Endothelial cell of umbilical vein (primary cell): ENCODE measurements at places on chromosomes 6 and 20. TPM values are rescaled to one million over a fixed set of nuclear protein-coding genes. Genes with fewer than 3 reads are reported as not detected.

- H3K27ac ChIP-seq = no peak overlapping the region
- no peak for DNase-seq
- no peaks in the 10 kb centered on the region for H3K36me3 ChIP-seq
- no peak overlapping the region for H3K4me3 ChIP-seq
- H3K27me3 ChIP-seq = no peaks in the 10 kb centered on the region
Observed at GRCh38 chr20:21166801-21167200, 40.9 kb downstream of the KIZ start.

GRCh38 chr6:89488438-89488837 is 55.5 kb downstream of the ANKRD6 start:
- H3K27me3 ChIP-seq = no peaks in the 10 kb centered on the region
- H3K36me3 ChIP-seq = no peaks in the 10 kb centered on the region
- no peak overlapping the region for H3K4me3 ChIP-seq
- DNase-seq = no peak
- no peak overlapping the region for H3K27ac ChIP-seq

DNA sequence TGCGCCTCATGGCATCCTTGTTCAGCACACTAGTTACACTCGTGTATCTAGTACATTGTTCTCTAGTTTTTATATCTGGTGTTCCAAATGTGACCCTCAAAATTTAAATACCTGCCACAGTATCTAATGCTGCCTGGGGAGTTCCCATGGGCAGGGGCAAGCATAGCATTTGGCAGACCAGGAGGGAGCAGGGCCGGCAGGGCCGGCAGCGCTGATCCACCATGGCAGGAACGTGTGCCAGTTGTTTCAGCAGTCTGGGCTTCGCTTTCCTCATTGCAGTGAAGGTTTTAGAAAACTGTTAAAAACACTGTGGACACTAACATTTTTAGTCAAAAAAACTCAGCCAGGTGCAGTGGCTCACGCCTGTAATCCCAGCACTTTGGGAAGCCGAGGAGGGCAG is 19.2 kb downstream of the NANP start:
- H3K36me3 ChIP-seq = no peaks in the 10 kb centered on the region
- H3K4me1 ChIP-seq = no peaks in the 10 kb centered on the region
- no peak overlapping the region for H3K4me3 ChIP-seq
- H3K27me3 ChIP-seq = no peaks in the 10 kb centered on the region

GRCh38 chr6:145073811-145074210 is 661.5 kb downstream of the EPM2A start:
- no peak overlapping the region for H3K4me3 ChIP-seq
- no peak for DNase-seq
- no peaks in the 10 kb centered on the region for H3K4me1 ChIP-seq
- H3K36me3 ChIP-seq = no peaks in the 10 kb centered on the region

DNA sequence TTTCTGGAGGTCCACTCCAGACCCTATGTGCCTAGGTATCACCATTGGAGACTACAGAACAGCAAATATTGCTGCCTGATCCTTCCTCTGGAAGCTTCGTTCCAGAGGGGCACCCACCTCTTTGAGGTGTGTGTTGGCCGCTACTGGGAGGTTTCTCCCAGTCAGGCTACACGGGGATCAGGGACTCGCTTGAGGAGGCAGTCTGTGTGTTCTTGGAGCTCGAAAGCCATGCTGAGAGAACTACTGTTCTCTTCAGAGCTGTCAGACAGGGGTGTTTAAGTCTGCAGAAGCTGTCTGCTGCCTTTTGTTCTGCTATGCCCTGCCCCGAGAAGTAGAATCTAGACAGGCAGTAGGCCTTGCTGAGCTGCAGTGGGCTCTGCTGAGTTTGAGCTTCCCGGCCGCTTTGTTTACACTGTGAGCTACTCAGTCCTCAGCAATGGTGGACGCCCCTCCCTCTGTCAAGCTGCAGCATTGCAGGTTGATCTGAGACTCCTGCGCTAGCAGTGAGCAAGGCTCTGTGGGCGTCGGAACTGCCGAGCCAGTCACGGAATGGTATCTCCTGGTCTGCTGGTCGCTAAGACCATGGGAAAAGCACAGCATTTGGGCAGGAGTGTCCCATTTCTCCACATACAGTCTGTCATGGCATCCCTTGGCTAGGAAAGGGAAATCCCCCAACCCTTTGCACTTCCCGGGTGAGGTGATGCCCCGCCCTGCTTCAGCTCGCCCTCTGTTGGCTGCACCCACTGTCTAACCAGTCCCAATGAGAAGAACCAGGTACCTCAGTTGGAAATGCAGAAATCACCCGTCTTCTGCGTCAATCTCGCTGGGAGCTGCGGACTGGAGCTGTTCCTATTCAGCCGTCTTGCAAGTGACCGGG is 32.5 kb upstream of the ASCC3 start:
- no peaks in the 10 kb centered on the region for H3K36me3 ChIP-seq
- no peak overlapping the region for H3K4me3 ChIP-seq
- no peak overlapping the region for H3K27ac ChIP-seq
- no peaks in the 10 kb centered on the region for H3K27me3 ChIP-seq

DNA sequence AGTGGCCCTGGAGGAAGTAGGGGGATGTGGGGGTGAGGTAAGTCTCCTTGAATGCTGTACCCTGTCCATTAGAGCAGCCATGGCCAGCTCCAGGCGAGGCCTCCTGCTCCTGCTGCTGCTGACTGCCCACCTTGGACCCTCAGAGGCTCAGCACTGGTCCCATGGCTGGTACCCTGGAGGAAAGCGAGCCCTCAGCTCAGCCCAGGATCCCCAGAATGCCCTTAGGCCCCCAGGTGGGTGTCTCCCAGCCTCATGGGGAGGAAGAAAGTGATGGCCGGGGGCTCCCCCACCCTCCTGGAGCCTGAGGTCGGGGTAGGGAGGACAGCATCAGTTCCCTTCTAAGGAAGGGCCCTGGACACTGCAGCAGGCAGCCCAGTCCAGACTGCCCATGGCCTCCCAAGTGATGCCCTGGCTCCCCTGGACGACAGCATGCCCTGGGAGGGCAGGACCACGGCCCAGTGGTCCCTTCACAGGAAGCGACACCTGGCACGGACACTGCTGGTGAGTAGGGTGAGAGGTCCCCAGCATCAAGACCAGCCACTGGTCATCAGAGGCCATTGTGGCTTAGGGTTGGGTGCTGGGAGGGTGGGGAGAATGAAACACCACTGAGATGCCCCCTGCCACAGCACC is 1.0 kb downstream of the GNRH2 start:
- peaks cover 13% of the 10 kb centered on the region for H3K4me1 ChIP-seq
- no peak overlapping the region for H3K27ac ChIP-seq
- H3K36me3 ChIP-seq = peaks cover 20% of the 10 kb centered on the region
- H3K27me3 ChIP-seq = no peaks in the 10 kb centered on the region

- no peak overlapping the region for H3K27ac ChIP-seq
- no peak overlapping the region for H3K4me3 ChIP-seq
- no peaks in the 10 kb centered on the region for H3K27me3 ChIP-seq
- no peak for DNase-seq
Observed at GRCh38 chr20:63501818-63502670, 3.2 kb upstream of the EEF1A2 start.

- H3K27ac ChIP-seq = no peak overlapping the region
- peak; percentile 70 for DNase-seq
- H3K4me1 ChIP-seq = peaks cover 14% of the 10 kb centered on the region
- no peaks in the 10 kb centered on the region for H3K36me3 ChIP-seq
- no peak overlapping the region for H3K4me3 ChIP-seq
Observed at GRCh38 chr6:4941782-4942672, 61.8 kb downstream of the RPP40 start.

DNA sequence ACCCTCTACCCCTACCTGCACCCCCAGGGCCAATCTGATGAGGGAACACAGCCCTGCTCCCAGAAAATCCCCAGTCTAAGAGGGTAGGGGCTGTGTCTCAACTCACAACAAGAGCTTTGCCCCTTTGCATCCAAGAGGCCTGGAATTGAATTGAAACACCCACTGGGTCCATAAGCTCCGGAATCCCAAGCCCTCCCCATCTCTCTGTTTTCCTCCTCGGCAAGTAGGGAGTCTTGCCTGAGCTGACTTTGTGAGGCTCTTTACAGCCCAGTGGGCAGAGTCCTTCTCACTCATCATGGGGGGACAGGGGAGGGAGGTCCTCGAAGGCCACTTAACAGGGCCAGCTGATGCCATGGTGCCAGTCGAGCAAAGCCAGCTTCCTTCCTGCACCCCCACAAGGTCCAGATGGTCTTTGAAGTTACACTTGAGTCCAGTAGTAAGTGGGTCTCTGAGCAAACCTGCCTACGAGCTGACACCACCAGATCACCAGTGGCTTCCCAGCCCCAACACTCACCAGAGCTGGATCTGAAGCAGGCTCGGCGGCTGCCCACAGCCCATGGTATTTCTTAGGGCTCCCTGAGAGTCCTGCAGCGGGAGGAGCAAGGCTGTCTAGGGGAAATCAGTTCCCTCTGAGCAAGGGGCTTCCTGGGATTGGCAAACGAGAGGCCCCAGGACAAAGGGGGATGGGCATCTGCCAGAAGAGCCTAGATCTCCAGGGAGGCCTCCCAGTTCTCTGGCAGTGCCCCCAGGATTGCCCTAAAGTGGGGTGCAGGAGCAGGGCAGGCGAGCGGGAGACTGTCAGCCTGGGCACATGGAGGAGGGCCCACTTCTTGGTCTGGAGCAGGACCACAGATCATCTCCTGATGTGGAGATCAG is 144.5 kb downstream of the VEGFA start:
- H3K27ac ChIP-seq = no peak overlapping the region
- no peak for DNase-seq
- H3K4me3 ChIP-seq = no peak overlapping the region
- H3K36me3 ChIP-seq = no peaks in the 10 kb centered on the region

ZNF165 gene
- 0.27 and 0.30 TPM in 2 replicates for total RNA-seq

DNA sequence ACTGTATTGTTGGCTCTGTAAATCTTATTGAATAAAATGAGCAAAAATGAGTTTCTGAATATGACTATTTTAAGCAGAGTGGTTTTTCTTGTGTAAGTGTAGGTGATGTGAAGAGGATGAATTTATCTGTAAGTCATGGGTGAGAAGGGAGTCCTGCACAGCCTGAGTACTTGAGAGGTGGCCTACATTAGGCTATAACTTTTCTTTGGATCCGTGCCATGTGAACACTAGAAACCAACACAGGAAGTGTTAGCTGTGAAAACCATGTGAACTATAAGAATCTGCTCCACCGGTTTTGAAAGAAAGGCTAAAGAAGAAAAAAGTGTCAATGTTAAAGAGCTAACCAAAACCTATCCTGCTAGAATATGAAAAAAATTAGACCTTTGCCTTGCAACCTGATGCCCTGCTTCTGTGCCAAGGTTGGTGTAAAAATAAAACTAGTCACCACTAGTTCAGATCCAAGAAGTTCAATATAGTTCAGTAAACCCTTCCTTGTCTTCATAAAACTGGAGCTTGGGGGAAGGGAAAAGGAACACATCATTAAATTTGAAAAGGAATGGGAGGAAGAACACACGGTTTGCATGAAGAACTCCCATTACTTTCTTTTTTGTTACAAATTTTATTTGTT is 21.3 kb downstream of the PLCB1 start:
- H3K4me1 ChIP-seq = peaks cover 90% of the 10 kb centered on the region
- no peaks in the 10 kb centered on the region for H3K27me3 ChIP-seq
- peak overlapping the region; percentile 71 for H3K27ac ChIP-seq
- H3K4me3 ChIP-seq = peak overlapping the region; percentile 5

DNA sequence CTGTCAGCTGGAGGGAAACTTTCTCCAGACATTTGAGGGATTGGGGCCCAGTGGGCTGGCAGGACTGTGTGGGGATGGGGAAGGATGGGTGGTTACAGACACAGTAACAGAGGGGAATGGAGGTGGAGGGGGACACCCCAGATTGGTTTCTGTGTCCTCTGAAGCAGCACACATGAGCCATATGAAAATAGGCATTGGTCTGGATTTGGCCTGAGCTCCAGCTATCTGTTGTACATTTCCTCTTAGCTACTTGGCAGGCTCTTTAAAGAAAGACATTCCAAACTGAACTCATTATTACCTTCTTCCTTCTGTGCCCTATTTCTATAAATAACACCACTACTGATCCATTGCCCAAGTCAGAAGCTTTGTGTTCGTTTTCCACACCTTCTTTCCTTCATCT is 72.0 kb upstream of the PRL start:
- no peaks in the 10 kb centered on the region for H3K27me3 ChIP-seq
- peaks cover 4% of the 10 kb centered on the region for H3K4me1 ChIP-seq
- no peak overlapping the region for H3K27ac ChIP-seq
- peak; percentile 41 for DNase-seq
- no peaks in the 10 kb centered on the region for H3K36me3 ChIP-seq
- H3K4me3 ChIP-seq = no peak overlapping the region

GRCh38 chr20:37670351-37670791 is 23.5 kb upstream of the CTNNBL1 start:
- H3K4me3 ChIP-seq = no peak overlapping the region
- no peaks in the 10 kb centered on the region for H3K36me3 ChIP-seq
- peaks cover 27% of the 10 kb centered on the region for H3K27me3 ChIP-seq
- H3K27ac ChIP-seq = no peak overlapping the region
- no peaks in the 10 kb centered on the region for H3K4me1 ChIP-seq

MAS1L gene
- total RNA-seq = not detected in 2 replicates

GRCh38 chr6:38185752-38186151 is 366.2 kb downstream of the ZFAND3 start:
- no peak overlapping the region for H3K27ac ChIP-seq
- no peak for DNase-seq
- no peaks in the 10 kb centered on the region for H3K27me3 ChIP-seq

DNA sequence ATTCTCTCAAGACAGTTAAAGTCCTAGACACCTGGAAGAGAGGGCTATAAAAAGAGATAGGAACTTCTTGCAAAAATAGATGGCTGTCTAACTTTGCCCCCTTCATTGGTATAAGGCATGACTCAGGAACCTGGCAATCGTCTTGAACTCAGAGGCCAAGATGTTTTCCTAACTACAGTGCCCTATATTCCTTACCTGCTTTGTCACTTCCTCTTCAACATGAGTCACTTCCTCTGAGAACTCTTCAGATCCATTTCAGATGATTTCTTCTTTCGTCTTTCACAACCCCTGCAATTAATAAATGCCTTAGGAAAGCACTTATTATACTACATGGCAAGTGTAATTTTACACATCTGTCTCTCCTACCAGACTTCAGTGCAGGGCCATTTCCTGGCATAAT is 83.5 kb downstream of the HAO1 start:
- peak overlapping the region; percentile 49 for H3K27ac ChIP-seq

DNA sequence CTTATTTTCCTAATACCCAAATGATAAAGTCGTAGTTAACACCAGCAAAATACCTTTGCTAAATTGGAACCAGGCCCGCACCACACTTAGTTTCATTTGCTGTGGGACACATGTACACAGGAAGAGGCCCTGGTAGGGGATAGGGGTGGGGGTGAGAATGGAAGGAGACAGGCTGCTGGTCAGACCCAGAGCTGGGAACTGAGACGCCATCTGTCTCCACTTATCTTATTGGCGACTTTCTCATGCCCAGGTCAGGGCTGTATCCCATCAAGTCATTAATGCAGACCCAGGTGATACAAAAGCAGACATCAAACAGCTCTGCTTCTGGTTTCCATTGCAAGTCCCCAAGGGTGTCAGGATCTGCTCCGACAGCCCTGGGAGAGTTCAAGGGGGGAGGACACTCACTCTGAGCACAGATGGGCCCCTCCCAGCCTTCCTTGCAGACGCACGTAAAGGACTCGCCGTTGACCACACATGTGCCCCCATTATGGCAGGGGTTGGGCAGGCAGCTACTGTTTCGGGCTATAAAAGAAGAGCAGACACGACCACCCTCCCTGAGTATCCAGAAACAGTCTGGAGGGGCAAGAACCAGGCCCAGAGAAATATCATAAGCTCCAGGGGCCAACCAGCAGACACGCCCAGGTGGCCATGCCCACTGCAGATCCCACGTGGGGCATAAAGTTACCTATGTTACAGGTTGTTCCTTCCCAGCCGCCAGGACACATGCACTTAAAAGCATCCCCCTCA is 29.2 kb downstream of the JAG1 start:
- H3K36me3 ChIP-seq = peaks cover 72% of the 10 kb centered on the region
- no peaks in the 10 kb centered on the region for H3K27me3 ChIP-seq
- no peak for DNase-seq
- no peak overlapping the region for H3K27ac ChIP-seq

- H3K27me3 ChIP-seq = no peaks in the 10 kb centered on the region
- no peak for DNase-seq
- no peak overlapping the region for H3K4me3 ChIP-seq
Observed at GRCh38 chr6:94600636-94601035, 976.7 kb upstream of the MANEA start.
